Inflammatory macrophage treated with lipopolysaccharide for 4 hours (primary cell): ENCODE measurements at places on chromosomes 1 and 21.

GRCh38 chr1:204871405-204872037 lies 859 bp downstream of the NFASC start:
- no peak for DNase-seq

DNA sequence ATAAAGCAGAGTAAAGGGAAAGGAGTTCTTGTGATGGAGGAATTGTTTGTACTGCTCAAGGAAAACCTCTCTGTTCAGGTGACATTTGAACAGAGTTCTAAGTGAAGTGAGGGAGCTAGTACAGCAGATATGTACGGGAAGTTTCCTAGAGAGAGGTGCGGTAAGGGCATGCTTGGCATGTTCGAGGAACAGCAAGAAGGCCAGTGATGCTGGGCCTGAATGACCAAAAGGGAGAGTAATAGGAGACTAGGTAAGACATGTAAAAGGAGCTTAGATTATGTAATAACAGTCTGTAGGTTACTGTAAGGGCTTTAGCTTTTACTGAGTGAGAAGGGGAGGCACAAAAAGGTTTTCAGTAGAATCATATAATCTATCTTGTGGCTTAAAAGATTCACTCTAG lies 63.9 kb downstream of the PIK3R3 start:
- no peak for DNase-seq

- no peak for DNase-seq
Observed at GRCh38 chr21:45651921-45652320, 8.4 kb downstream of the PCBP3 start.

DNA sequence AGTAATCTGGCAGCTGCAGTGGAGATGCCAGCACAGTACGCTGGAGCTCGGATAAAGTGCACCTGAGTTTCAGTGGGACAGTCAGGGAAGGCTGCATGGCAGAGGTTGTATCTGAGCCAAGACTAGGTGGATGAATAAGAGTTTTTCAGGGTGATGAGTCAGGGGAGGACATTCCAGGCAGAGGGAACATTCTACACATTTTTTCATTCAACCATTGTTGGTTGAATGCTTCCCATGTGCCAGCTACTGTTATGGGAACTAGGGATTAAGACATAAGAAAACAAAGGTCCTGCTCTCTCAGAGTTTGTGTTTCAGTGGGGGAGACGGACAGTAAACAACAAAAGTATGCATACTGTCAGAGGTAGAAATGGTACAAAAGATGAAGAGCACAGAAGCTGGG lies 5.2 kb downstream of the LEPR start:
- no peak for DNase-seq
